ENCODE measurements at places on chromosomes 11 and 22.

DNA sequence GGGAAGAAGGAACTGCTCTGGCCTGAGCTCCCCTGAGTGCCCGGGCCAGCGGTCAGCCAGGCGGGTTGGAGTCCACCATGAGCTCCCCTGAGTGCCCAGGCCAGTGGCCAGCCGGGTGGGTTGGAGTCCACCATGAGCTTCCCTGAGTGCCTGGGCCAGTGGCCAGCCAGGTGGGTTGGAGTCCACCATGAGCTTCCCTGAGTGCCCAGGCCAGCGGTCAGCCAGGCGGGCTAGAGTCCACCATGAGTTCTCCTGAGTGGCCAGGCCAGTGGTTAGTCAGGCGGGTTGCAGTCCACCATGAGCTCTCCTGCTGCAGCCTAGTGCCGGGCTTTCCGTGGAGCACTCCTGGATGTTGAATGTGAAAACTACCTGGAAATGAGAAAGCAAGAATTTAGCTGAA is 844.0 kb downstream of the TBC1D22A start:
- DNase-seq = no peak

DNA sequence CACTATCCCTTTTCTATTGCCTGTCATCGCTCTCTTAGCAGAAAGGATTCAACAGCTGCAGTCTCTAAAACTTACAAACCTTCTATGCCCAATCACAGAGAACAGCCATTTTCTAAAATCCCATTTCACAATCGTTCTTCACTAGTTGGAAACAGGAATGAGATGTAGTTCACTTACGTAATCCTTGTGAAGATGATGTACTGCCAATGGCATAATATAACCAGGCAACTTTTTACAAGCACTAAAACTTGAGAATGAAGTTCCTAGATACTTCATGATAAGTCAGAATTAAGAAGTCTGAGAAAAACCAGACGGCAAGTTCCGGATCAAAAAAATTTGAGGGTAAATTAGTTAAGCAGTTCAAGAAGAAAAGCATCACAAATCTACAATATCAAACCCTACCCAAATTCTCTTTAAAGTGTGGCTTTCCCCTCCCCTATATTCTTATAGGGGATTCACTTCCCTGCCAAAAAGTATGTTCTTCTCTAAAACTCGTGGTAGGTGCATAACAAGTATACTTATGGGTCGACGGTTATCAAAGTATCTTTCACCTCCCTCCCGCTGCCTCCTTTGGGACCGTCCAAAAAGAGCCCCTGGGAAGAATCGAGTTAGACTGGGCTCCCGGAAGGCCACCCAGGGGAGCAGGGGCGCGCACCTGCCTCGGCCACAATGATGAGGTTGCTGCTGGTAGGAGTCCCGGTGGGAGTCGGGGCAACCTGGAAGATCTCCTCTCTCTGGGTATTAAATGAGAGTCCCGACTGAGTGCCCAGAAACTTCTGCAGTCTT is 666 bp downstream of the MSANTD4 start:
- DNase-seq = no peak

- DNase-seq = no peak
Measured at GRCh38 chr11:85947431-85948272, 92.5 kb downstream of the CCDC83 start.

DNA sequence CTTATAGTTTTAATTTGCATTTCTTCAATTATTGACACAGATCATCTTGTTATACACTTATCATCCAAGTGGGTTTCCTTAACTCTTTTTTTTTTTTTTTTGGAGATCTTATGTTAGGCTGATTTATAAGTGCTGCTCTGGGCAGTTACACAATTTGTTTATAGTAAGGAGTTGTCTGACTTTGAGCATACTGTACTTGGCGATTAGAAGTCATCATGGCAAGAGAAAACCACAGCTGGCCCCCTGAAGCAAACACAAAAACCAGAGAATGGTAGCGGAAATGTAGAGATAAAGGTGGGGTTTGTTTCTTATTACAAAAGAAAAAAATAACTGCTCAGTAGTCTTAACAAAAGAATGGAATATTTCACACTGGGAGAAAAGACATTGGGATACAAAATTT is 292.6 kb downstream of the SWAP70 start:
- no peak for DNase-seq

- DNase-seq = no peak
Measured at GRCh38 chr11:32438866-32439489, 3.6 kb upstream of the WT1 start.

GRCh38 chr11:130102301-130103249 is 32.9 kb downstream of the APLP2 start:
- no peak for DNase-seq

- DNase-seq = no peak
Measured at GRCh38 chr11:69923641-69924307, 104.6 kb upstream of the FGF3 start.

DNA sequence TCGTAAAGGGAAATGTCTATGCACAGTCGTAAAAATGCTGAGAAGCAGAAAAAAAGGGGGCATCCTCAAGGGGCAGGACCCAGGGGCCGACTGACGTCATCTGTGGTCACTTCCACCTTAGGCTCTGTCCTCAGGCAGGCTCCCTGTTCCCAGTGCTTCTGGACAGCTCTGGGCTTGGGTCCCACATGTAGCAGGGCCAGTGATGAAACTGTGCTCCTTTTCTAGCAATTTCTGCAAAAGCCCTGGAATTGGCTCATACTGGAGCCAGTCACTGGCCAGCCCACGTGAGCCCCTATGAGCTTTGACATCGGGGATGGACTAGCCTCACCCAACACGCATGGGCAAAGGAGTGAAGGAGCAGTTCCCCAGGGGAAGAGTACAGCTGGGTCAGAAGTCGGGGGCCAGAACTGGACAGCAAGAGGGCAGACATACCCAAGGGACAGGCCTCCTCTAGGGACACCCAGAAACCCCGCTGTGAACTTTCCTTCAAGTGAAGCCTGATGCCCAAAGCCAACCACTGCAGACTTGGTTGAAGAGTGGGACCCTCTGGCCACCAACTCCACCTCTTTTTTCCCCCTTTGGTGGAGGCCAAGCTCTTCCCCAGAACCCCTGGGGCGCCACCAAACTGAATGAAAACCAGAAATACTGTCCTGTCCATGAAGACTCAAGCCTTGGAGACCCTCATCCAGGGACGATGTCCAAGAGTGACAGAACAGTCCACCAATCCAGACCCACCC is 1349.0 kb downstream of the BRD1 start:
- DNase-seq = no peak

DNA sequence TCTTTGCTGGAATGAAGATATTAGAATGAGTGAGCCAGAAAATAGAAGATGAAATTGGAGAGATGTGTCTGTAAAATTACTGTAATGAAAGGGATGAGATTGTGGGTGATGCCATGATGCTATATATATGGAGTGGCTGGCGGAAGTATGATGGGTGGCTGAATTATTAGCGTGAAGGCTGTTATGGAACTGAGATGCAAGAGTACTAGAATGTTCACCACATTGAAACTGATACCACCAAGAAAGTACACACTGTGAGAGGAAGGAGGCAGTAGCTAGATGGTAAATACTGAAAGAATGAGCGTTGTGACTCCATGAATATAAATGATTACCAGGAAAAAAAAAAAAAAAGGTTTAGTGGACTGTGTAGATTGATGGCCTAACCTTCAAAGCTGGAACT is 411.9 kb downstream of the CNTN5 start:
- no peak for DNase-seq

GRCh38 chr11:82969811-82970210 is 68.3 kb downstream of the DDIAS start:
- no peak for DNase-seq

DNA sequence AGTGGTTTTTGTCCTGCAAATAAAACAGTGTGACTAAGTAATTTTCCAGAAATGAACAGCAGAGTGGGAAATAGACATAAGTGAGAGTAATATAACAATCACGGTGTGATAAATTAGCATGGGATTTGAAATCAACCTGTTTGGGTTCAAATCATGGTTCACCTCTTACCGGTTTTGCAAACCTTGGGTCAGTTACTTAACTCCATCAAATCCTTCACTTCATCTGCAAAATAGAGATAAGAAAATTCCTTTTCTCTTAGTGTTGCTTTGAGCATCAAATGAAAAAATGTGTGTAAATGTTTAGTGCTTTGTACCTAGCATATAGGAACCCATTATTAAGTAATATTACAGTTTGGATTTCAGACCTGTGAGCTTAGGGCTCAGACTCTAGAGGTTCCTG is 152.2 kb downstream of the TEAD1 start:
- no peak for DNase-seq

DNA sequence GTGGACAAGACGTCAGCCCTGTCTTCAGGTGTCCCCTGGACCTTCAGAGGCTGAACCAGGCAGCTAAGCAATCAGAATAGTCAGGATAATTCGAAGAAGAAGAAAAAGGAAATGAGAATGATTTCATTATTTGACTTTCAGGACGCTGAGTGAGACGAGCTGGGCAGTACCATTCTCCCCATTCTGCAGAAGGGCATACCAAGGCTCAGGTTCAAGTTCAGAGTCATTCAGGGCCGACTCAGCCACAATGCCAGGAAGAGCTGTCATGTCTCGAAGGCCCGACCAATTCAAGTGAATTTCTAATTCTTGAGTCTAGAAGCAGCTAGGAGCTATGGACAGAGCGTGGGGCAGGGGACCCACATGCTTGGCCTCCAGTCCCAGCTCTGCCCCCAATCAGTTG is 33.8 kb upstream of the CD82 start:
- DNase-seq = no peak

GRCh38 chr11:65454696-65455456 is 32.3 kb downstream of the NEAT1 start:
- peak; percentile 64 for DNase-seq

DNA sequence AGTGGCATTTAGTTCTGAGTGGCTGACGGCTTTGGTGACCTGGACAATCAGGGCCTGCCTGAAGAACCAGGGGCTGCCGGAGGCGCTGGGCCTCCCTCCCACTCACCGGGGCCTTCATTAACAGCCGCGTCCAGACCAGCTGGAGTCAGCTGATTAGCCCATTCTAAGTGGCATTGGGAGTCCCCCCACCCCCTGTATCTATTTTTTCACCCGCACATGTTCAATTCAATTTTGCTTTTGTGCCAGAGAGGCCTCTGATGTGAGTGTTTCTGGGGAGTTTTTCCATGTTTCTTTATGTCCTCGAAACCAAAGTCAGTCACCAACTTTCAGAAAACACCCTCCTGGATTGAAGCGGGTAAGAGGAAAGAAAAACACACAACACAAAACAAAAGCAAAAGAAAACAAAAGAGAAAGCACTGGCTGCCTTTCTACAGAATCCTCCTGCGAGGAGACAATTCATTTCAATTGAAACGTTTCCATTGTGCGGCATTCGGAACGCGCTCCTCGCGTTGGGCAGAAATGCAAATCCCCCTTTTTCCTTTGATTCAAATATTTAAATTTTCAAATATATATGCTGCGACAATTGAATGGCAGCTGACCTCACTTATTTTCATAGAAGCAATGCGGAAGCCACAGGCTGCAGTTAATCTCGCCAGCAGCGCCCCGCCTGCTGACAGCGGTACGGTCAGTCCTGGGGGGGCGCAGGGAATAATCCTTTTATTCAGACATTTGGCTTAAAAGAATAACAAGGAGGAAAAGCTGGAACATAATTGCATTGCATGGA is 17.7 kb downstream of the CDKN1C start:
- DNase-seq = no peak

DNA sequence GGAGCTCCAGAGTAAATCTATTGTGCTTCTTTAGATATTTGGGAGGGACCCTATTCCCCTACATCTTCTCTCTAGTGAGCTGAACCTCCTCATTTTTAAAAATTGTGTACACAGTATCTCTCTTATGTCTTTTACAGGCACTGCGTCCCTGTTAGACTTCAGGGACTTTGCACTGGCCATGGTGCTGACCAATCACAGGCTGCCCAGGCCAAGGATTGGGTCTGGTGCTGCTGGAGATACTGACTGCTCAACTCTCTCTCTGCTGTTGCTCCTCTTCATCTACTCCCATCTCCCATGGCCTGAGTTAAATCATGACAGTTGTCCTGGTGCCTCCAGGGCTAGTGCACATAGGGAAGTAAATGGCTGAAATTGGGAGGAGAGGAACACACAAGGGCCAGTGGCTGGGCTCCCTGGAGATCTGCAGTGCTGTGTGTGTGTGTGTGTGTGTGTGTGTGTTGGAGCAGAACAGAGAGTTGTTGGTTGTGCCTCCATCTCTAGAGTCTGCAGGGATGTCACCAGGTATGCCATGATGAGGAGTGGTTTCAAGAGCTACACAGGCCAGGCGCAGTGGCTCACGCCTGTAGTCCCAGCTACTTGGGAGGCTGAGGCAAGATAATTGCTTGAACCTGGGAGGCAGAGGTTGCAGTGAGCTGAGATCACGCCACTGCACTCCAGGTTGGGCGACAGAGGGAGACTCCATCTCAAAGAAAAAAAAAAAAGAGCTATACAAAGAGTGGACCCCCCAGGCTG is 155.3 kb downstream of the ST3GAL4 start:
- no peak for DNase-seq

- no peak for DNase-seq
Measured at GRCh38 chr11:45761659-45762058, 43.3 kb upstream of the SLC35C1 start.

- no peak for DNase-seq
Measured at GRCh38 chr11:130477586-130478203, 29.2 kb downstream of the ADAMTS15 start.

DNA sequence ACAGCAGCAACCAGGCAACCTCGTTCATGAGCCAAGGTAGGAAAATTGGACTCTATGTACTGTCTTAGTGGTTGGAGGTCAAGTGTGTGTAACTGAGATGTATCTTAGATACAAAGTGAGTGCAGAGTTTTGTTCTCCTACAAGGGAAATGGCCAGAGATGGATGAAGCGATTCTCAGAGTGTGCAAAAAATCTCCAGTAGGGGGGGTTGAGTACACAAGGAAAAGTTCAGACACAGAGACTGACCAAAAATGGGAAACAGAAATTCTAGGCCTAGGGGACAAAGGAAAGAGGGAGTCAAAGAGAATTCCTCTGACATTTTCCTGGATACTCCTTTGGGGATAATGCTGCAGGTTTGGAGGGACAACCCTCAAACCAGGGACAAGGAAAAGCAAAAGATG is 38.2 kb upstream of the OR5AK2 start:
- no peak for DNase-seq

DNA sequence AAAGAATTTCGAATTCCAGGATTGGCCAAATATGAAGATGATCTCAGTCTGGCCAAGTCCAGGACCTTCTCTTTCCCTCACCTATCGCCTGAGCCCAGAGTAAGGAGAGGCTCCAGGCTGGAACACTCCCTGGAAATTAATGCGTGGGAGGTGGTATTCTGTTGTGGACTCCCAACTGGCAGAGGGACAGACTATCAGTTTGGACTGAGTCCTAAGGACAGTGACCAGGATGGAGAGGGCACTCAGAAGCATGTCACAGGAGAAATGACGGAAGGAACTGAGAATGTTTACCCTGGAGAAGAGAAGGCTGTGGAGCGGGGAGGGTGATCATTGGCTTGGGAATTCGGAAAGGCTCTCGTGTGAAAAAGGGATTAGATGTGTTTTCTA is 84.4 kb downstream of the RPL27A start:
- DNase-seq = no peak

DNA sequence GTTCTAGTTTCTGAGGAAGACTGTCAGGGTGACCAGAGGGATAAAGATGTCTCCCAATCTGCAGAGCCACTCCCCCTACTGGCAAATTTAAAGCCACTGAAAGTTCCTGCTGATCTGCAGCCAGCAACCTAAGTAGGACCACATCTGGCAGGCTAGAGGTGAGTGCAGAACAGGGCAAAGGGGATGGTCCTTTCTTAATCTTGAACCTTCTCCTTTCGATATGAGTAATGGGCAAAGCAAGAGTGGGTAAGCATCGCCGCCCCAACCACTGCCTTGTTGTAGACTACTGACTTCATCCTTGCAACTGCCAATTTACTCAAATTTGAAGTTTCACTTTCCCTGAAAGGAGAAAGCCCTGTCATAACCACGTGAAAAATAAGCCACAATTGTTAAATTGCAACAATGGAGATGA is 30.7 kb downstream of the SCUBE2 start:
- no peak for DNase-seq

GRCh38 chr22:17890245-17890671 is 116.0 kb upstream of the BID start:
- no peak for DNase-seq

Measured in T follicular helper cell (primary cell).